ENCODE measurements at places on chromosomes 5 and 9.

- no peak for DNase-seq
These were observed 2.0 kb upstream of the ZNF622 start for GRCh38 chr5:16467363-16468219.

DNA sequence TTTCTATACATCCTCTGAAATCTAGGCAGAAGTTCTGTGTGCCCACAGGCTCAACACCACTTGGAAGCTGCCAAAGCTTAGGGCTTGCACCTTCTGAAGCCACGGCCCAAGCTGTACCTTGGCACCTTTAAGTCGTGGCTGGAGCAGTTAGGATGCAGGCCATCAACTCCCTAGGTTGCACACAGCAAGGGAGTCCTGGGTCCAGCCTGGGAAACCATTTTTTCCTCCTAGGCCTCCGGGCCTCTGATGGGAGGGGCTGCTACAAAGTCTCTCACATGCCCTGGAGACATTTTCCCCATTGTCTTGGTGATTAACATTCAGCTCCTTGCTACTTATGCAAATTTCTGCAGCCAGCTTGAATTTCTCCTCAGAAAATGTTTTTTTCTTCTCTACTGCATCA, 15.5 kb upstream of the PLK2 start:
- DNase-seq, result no peak

- no peak for DNase-seq
These were observed 43.9 kb upstream of the TEX48 start for GRCh38 chr9:114725930-114726329.

GRCh38 chr5:20034717-20035116, 46.7 kb upstream of the CDH18 start:
- no peak for DNase-seq

DNA sequence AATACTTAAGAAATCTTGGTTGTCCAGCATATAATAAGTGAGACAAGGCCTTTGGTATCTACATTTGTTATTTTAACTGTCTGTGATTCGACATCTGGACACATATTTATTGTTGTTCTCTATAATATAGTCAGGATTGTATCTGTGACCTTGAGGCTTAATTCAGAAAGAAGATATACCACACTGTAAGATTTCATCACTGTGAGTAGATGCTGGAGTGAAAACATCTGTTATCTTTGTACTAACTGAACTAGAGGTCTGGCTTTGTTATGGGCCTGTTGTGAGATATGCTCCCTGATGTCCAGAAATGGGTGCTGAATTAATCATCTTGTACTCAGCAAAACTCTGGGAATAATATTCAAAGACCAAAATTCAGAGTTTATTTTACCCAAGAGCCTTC, 148.5 kb downstream of the ISOC1 start:
- DNase-seq, result no peak

GRCh38 chr5:58182287-58182841, 277.5 kb downstream of the PLK2 start:
- no peak for DNase-seq

- no peak for DNase-seq
These were observed 22.6 kb downstream of the STK10 start for GRCh38 chr5:172165465-172165864.

- peak; percentile 18 for DNase-seq
These were observed 8.3 kb upstream of the ENC1 start for GRCh38 chr5:74648835-74649293.

DNA sequence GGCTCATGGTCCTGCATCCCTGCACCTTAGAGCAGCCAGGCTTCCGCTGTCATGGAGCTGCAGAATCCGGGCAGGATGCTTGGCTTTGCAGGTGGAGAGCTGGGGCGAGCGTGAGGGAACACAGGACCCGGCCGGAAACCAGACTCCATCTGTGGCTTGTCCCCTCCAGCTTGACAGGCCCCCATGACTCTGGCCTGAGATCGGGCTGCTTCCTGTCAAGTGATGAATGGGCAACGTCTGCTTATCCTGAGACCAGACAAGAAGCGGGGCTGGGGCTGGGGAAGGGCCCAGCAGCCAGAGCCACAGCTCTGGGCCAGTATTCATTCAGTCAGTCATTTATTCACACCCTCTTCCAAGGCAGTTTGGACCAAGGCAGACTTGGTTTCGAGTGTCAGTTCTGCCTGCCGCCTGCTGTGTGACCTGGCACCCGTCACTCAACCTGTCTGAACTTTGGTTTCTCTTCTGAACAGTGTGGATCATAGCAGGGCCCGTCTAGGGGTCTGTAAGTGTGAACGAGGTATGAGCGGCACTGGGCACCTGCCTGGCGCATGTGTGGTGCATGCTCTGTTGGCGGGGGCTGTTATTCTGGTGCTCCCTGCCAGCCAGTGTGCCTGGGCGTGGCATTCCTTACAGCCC, 37.5 kb downstream of the NEK6 start:
- DNase-seq, result no peak

DNA sequence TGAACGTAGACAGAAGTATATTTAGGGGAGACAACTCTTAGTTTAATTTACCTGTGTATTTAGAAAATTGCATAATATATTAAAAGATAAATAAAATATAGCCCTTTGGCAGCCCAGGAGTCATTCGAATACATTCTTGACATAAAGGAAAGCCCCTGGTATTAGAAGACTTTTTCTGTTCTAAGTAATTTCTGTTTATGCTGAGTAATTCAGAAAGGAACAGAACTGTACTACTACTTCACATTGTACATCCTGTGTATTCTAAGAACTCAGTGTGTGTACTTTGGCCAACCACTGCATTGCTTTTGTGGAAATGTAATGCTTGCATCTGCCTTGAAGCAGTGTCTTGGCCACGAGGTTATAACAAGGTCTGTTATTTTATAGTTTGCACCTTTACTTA, 136.4 kb downstream of the KDM4C start:
- no peak for DNase-seq

All from hippocampal formation (tissue), 2 donors.